ENCODE measurements at places on chromosomes 6 and 20.

- DNase-seq: no peak
Observed at GRCh38 chr6:108945681-108946159, 97.5 kb downstream of the ARMC2 start.

- no peak for DNase-seq
Observed at GRCh38 chr20:2751878-2752566, 48.4 kb downstream of the CPXM1 start.

DNA sequence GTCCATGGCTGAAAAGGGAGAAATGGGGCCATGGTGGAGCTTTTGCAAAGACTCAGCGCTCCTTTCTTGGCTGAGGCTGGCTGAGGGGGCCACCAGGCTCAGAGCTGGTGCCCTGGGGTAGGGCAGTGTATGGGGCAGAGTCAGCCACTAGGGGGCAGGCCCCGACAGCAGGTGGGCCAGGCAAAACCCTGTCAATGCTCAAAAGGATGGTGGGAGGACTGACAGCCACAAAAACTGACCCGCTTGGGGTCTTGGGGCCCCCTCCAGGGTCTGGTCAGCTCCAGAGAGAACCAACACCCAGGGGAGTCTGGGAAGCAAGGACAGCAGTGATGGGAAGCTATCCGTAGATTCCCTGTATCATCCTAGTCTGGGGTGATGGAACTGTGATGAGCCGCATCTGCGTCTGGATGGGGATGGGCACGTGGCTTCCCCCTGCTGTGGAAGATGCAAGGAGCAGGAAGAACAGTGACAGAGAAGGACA, 306.9 kb downstream of the DHX35 start:
- DNase-seq: peak; percentile 64

DNA sequence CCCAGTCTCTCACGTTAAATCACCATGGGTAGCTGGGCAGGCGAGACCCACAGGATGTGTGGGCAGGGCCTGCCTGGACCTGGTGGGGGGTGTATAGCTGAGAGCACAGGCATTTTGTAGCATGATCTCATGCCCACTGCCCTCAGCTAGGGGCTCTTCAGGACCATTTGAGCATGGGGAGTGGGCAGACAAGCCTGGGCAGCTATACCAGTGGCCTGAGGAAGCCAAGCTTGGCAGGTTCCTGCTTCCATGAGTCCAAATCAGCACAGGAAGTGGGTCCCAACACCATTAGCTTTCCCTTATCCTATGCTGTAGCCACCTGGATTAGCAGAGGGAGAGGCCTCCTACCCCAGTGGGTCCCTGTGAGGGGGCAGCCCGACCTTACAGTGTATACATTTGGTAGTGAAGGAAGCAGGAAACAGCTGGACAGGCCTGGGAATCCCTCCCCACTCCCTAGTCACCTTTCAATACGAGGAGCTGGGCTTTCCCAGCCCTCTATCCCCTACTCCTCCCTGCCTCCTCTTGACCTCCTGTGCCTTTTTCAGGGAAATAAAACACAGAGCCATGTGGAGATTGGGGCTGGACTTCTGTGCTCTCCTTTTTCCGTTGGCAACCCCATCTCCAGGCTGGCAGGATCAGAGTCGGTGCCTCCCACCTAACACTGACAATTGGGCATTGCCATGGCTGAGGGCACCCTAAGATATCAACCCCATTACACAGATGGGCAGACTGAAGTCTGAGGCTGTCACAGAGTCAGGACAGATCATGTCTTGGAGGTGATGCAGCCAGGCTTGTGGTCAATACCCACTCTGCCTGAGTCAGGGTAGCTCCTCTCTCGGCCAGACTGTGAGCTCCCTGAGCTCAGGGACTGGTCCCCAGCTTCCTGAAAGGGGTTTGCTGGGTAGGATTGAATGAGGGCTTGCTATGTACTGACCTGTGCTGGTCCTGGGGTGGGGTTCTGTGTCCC, 59.8 kb downstream of the MRPL14 start:
- DNase-seq: no peak

DNA sequence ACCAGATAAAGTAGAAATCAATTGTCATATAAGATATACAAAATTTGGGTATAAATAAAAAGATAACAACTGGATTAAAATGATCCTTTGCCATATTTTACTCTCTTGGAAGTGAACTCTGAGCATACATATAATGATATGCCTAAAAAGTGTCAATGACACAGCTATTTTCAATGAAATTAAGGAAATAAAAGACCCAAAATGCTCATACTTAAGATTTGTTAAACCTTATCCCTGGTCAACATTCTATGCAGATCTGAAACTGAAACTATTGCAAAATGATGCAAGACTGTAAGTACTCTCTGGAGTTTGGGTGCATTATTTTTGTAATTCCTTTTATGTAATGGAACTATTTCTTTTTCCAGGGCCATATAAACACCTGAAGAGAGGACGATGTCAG, 119.0 kb upstream of the SGK1 start:
- DNase-seq: no peak

DNA sequence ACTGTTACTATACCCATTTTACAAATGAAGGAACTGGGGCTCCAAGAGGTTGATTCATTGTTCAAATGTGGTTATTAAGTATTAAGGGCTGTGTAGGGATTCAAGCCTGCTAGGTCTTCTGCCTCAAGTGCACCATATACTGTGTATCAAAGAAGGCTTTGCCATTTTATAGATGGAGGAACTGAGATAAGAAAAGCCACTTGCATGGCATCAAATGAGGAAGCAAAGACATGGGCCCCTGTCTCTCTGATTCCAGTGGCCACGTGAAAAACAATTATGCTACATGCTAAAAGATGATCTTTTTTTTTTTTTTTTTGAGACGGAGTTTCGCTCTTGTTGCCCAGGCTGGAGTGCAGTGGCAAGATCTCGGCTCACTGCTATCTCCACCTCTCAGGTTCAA, 67.0 kb downstream of the TMEM200A start:
- DNase-seq: no peak

- no peak for DNase-seq
Observed at GRCh38 chr20:10920396-10920795, 246.6 kb upstream of the JAG1 start.

- peak; percentile 72 for DNase-seq
Observed at GRCh38 chr6:52663120-52663935, 7.6 kb upstream of the TMEM14A start.

- DNase-seq: no peak
Observed at GRCh38 chr20:24790746-24791283, 158.3 kb upstream of the CST7 start.

- no peak for DNase-seq
Observed at GRCh38 chr6:23534351-23534750, 591.7 kb upstream of the NRSN1 start.

GRCh38 chr6:52423971-52424381, 3.8 kb downstream of the EFHC1 start:
- peak; percentile 90 for DNase-seq

DNA sequence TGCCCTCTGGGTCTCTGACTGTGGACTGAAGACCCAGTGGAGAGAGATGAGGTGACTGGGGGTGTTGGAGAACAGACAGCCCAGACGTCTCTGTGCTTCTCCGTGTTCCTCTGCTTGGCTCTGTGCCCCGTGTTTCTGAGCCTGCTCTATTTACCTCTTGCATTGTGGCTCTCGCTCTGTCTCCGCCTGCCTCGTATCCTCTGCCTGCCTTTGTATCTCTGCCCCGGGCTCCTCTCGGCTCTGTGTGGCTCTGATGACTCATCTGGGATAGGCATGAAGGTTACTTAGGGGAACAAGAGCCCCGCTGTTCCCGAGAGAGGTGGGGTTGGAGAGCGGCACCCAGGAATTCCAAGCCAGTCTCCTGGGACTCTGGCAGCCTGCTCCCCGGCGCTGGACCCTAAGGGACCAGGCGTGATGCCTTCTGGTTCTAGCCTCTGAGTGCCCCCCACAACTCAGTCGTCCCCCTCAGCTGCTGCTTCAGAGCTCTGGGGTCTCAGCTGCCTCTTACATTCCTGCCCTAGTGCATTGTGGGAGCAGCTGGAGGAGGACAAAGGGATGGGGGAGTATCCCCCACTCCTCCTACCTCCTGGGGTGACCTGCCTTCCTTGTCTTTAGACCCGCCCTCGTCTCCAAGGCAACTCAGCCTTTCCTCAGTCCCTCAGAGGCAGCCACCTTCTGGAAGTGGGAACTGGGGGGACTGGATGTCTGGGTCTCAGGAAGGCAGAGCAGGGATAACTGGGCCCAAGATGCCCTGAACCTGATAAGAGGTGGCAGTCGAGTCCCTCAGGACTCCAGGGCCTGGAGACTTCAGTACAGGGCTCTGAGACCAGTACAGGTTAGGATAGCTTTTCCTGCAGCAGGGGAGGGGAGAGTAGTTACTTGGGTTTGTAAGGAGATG, 1.9 kb downstream of the DDR1 start:
- peak; percentile 94 for DNase-seq

- DNase-seq: peak; percentile 71
Observed at GRCh38 chr6:35736253-35736894, 458 bp upstream of the ARMC12 start.

- peak; percentile 88 for DNase-seq
Observed at GRCh38 chr6:139306291-139306981, 14.6 kb upstream of the TXLNB start.

DNA sequence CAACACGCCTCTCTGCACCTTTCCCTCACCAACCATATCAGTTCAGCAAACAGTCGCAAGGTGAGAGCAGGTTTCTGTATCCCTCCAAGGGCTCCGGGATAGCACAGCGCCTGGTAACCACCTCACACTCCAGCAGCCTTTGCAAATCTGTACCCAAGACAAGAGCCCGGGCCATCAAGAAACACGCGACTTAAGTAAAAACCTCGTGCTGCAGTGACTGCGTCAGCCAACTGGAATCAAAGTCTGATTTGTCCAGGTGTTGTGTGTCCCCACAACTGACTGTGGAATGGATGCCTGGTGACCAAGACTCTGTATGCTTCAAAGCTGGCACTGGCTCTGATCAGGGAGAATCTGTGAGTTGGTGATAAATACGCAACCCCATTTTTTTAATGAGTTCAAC, 74.1 kb downstream of the NINL start:
- DNase-seq: no peak

DNA sequence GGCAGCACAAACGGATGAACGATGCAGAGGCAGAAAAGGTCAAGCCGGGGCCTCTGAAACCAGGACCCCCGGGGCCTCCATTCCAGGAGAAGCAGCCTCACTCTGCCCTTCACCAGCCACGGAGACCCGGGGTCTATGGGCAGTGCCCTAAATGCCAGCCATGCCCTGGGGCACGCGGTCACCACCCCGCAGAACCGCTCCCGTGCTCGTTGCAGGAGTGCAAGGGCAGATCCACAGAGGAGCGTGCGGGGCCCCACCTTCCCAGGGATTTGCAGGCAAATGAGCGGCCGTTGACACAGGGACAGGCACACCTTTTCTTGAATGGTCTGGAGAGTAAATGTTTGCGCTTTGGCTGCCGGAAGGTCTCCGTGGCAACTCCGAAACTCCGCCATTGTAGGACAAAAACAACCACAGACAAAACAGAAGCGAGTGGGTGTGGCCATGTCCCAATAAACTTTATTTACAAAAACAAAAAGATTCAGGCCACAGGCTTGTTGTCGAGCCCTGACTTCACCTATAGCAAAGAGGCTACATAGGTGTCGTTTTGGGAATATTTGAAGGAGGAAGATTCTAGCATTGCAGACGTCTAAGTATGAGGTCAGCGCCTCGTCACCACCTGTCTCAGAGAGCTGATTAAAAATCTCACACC, 163.3 kb downstream of the TAF4 start:
- DNase-seq: peak; percentile 27

Data from mesendoderm (in vitro differentiated cells).